GM12891 (cell line): ENCODE measurements at places on chromosomes 6 and 20.

- no peak for DNase-seq
Observed at GRCh38 chr6:43334466-43335095, 26.0 kb upstream of the CRIP3 start.

- DNase-seq: no peak
Observed at GRCh38 chr6:29395331-29395730, at the start of gene OR12D2. Gene OR12D2, plus strand, starts transcription at chr6:29395631. Its CDS starts 1,069 bp downstream, at chr6:29396700.

- no peak for DNase-seq
Observed at GRCh38 chr20:2467412-2467811, 3.2 kb downstream of the SNRPB start.

- no peak for DNase-seq
Observed at GRCh38 chr20:18190338-18191233, 52.9 kb downstream of the KAT14 start.

DNA sequence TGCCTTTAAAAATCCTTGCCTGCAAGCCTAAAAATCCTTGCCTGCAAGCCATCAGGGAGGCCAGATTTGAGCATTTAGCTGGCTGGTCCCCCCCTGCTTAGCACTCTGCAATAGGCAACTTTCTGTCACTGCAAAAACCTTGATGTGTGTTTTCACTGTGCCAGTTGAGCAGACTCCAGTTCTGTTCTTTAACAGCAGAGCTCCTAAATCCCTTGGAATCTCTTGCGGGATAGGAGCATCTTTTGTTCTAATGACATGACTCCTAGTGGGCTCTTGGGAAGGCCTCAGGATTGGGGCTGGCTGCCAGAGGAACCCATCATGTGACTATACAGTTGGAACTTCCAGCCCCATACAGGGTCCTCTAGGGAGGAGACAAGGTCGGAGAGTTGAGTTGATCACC, 50.4 kb downstream of the FAM184A start:
- no peak for DNase-seq

DNA sequence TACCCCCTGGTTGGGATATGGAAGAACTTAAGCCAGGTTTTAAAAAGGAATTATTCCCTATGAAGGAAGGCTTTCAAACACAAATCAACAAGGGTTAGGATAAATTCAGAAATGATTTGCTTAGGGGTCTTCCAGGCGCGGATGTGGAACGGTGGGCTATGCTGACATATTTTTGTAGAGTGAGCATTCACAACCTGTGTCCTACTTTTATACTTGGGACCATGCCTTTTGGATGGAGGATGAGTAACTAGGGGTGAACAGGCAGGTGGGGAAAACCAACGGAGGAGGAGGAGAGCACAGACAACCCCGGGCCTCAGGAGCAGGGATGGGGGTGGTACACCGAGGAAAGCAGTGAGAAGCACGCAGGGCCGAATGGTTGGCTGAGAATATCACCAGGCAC, 5.9 kb downstream of the MYLK4 start:
- DNase-seq: no peak

DNA sequence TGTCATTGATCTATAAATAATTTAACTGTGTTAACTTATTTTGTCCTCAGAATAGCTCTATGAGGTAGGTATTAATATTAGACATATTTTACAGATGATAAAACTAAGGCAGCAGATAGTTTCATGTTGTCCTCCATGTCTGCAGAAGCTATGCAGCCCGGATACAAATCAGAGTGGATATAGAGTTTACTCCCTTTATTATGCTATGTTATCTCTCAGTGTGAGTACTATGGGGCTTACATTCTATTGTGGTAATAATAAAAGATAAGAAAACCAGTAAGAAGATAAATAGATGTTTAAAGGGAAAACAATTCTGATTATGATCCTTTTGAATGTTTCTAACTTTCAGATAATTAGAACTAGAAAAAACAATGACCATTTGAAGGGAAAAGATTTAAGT, 979.8 kb upstream of the CITED2 start:
- no peak for DNase-seq
